T1000 (cell line): ENCODE measurements at places on chromosomes 5 and 9.

- DNase-seq = no peak
Measured at GRCh38 chr5:169580964-169581363, 2.6 kb upstream of the SPDL1 start.

- DNase-seq = no peak
Measured at GRCh38 chr5:146068977-146069779, 36.2 kb downstream of the PLAC8L1 start.

DNA sequence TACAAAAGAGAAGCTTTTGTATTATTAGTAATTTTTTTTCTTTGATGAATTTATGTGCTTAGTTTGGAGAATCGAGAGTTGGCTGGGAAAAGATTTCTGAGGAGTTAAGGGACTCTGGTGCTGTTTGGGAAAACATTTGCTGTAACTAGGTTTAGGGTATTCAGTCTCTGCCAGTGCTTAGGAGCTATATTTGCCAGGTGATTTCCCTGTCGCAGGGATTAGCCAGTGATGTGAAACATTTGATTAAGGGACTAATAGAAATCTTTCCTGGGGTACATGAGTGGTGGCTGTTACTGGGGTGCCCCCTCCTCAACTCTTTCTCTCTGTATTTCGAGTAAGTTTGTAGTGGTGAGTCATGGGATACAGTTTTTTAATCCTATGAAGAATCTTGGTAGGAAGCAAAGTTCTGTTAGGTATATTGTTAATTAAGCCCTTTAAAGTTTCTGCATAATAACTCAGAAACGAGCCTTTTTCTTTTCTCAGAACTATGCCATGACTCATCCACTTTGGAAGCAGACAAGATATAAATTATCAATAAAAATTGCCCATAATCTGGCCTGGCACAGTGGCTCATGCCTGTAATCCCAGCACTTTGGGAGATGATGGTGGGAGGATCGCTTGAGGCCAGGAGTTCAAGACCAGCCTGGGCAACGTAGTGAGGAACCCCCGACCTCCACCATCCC is 18.6 kb downstream of the RGMB start:
- DNase-seq = no peak

GRCh38 chr5:107682533-107682932 is 11.8 kb upstream of the EFNA5 start:
- no peak for DNase-seq

GRCh38 chr5:151492729-151493128 is 45.3 kb downstream of the SLC36A1 start:
- no peak for DNase-seq

GRCh38 chr9:121582641-121583040 is 68.8 kb upstream of the DAB2IP start:
- no peak for DNase-seq

DNA sequence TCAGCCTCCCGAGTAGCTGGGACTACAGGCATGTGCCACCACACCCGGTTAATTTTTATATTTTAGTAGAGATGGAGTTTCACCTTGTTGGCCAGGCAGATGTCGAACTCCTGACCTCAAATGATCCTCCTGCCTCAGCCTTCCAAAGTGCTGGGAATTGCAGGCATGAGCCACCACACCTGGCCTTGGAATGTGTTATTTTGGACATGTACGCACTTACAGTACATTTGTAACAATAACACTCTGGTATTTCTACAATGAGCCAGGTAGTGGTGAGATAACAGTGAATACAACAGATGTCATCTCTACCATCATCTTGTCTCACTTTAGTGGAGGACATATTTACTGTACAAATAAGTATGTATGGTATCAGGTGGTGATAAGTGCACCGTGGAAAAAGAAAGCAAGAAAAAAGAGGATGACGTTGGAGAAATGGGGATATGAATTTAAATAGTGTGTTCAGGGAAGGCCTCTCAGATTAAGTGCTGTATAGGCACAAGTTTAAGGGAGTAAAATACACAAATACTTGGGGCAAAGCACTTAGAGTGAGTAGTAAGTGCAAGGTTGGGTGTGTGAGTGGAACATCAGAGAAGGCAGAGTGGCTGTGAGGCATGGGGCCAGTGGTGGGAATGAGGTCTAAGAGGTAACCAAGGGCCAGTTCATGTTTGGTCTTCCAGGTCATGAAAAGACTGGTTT is 100.1 kb downstream of the CDC42SE2 start:
- no peak for DNase-seq

- no peak for DNase-seq
Measured at GRCh38 chr5:110335361-110336066, 391.0 kb downstream of the TMEM232 start.

- DNase-seq = no peak
Measured at GRCh38 chr9:126519660-126520420, 93.9 kb upstream of the LMX1B start.

- DNase-seq = no peak
Measured at GRCh38 chr5:158868546-158868945, 231.2 kb downstream of the EBF1 start.

DNA sequence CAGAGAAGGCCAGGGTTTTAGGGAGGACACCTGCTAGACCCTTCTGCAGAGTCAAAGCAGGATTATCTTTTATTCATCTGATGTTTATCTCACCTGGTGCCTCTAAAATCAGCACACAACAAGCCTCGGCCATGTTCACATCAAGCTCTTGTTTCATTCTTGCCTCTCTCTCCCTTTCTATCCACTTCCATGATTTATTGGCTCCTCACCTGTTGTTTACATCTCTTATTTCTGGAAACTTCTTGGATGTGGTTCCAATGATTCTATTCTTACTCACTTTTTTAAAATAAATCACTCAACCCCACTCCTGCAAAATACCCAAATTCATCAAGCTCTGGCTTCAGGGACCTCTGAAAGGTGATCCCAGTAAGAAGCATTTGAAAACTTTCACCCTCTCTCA is 407.0 kb upstream of the KLF4 start:
- no peak for DNase-seq
